ENCODE measurements at places on chromosomes 1 and 21. TPM values are rescaled to one million over a fixed set of nuclear protein-coding genes. Genes with fewer than 3 reads are reported as not detected.

- DNase-seq: no peak
These were observed 158.4 kb downstream of the GDAP2 start for GRCh38 chr1:117770981-117771531.

- DNase-seq: no peak
These were observed 105.2 kb upstream of the GADD45A start for GRCh38 chr1:67579623-67580394.

DNA sequence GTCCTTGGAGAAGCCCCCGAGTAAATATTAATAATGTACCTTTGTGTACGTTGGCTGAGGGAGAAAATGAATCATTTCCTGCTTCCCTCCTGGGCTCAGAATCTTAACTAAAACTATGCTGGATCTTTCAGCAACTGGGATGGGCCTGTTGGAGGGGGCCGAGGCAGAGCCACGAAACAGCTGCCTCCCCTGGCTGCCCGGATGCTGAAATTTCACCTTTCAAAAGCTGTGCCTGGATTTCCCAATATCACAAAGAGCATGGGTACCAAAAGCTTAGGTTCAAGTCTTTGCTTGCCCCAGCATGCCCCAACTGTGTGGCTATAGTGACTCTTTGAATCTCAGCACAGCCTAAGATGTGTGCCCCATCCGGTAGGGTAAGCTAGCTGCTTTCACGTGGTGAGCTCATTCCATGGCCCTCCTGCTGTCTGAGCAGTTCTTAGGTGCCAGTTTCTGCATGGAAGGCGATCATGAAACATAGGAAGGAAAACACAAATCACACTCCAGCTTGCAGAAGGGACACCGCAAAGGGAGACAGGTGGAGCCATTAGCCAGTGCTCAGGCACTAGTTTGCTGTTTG lies 473.5 kb downstream of the PTPRU start:
- peak; percentile 84 for DNase-seq

- no peak for DNase-seq
These were observed 50.6 kb upstream of the CNTN2 start for GRCh38 chr1:204992201-204992997.

GRCh38 chr1:4621646-4622045 lies 32.8 kb upstream of the AJAP1 start:
- no peak for DNase-seq

DNA sequence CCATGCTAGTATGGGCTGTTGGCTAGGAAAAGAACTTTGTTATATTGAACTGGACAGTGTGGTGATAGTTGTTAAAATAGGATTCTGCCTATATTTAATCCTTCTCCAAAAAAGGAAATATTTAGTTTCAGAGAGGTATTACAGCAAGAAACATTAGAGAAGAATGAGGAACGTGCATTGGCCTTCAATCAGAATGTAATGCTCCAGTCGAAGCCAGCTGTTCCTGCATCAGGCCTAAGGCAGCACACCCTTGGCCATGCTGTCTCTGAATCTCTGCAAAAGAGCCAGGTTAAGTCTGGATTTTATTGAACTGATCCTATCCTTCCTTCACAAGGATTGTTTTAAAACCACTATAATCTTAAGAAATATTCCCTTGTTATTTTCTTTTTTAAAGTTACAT lies 35.3 kb upstream of the RALGPS2 start:
- no peak for DNase-seq

DNA sequence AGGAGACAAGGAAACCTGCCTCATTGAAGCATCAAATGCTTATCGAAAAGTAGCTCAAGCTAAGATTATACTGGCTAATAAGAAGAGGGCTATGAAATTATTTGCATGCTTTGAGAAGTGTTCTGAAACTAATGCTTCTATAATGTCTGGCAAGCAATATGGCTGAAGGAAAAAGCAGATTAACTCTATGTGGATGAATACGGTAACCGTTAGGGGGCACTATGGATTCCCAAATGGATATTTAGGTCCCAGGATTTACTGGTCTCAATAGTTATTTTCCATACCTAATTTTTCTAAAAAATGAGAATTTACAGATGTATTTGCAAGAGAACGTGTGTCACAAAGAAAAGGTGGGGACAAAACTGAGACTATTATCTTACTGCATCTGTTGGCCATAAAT lies 34.6 kb upstream of the RRP15 start:
- peak; percentile 7 for DNase-seq

GRCh38 chr1:29758781-29759499 lies 522.6 kb downstream of the PTPRU start:
- DNase-seq: no peak

- peak; percentile 51 for DNase-seq
These were observed 12.9 kb downstream of the PIGM start for GRCh38 chr1:160018900-160019299.

- DNase-seq: no peak
These were observed 2.6 kb downstream of the PABPC4 start for GRCh38 chr1:39573736-39574624.

DNA sequence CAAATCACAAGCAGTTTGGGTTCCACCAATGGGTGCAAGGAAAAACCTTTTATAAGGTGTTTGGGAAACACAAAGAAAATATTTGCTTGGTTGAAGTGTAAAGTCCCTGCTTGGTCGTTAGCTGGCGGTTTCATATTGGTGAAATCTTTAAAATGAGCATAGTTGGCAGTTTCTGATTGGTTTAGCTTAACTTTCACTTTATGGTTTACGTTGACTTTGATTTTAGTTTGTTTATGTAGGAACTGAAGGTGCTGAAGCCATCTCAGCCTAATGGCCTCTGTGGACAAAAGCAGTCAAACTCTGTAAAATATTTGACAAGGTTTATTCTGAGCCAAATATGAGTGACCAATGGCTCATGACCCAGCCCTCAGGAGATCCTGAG lies 76.6 kb upstream of the PPM1J start:
- no peak for DNase-seq

- DNase-seq: no peak
These were observed 8.9 kb upstream of the DHRS3 start for GRCh38 chr1:12626888-12627287.

DNA sequence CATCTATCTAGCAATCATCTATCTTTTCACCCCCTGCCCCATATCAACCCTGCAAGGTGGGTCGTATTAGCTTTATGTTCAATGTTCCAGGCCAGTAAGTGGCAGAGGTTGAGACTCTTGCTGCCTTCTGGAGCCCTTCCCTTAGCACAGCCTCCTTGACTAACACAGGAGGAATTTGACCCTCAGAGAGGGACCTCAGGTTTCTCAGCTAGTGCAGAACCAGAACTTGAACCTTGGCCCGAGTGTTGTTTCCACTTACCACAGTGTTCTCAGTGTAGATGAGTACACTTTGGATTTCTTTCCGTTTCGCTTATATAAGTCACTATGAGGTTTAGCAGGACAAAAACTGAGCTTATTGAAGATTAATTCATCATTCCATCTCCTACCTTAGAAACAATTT lies 11.1 kb upstream of the ATF3 start:
- no peak for DNase-seq

DNA sequence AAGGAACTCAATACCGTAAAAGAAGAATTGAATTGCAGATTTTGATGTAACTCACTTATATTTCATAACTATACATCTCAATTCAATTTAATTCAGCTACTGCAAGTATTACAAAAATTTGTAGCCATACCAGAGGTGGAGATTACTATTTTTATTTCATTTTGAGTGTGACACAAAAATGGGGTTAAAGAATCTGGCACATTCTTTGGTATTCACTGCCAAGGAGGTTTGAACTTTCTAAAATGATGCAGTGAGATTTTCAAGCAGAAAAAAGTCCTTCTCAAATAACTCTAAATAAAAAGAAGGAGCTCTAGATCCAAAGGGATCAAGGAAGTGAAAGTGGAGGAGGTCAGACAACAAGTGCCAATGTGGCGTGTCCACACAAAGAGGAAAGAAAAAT lies 569.0 kb downstream of the DPYD start:
- DNase-seq: no peak

DNA sequence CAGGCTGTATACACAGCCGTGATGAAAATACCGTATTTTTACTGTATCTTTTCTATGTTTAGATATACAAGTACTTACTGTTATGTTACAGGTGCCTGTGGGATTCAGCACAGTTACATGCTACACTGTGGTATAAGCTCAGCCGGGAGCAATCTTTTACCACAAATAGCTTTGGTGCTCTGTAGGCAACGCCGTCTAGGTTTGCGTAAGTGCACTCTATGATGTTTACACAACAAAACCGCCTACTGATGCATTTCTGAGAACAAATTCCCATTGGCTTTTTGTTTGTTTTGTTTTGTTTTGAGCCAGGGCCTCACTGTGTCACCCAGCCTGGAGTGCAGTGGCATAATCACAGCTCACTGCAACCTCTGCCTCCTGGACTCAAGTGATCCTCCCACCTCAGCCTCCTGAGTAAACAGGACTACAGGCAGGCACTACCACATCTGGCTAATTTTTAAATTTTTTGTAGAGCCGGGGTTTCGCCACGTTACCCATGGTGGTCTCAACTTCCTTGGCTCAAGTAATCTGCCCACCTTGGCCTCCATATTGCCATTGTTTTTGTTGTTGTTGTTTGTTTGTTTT lies 81.0 kb downstream of the SCCPDH start:
- DNase-seq: no peak

- DNase-seq: no peak
These were observed 218.1 kb upstream of the PKN2 start for GRCh38 chr1:88466011-88466410.

GRCh38 chr1:42431514-42431913 lies 24.3 kb downstream of the ZMYND12 start:
- no peak for DNase-seq

DNA sequence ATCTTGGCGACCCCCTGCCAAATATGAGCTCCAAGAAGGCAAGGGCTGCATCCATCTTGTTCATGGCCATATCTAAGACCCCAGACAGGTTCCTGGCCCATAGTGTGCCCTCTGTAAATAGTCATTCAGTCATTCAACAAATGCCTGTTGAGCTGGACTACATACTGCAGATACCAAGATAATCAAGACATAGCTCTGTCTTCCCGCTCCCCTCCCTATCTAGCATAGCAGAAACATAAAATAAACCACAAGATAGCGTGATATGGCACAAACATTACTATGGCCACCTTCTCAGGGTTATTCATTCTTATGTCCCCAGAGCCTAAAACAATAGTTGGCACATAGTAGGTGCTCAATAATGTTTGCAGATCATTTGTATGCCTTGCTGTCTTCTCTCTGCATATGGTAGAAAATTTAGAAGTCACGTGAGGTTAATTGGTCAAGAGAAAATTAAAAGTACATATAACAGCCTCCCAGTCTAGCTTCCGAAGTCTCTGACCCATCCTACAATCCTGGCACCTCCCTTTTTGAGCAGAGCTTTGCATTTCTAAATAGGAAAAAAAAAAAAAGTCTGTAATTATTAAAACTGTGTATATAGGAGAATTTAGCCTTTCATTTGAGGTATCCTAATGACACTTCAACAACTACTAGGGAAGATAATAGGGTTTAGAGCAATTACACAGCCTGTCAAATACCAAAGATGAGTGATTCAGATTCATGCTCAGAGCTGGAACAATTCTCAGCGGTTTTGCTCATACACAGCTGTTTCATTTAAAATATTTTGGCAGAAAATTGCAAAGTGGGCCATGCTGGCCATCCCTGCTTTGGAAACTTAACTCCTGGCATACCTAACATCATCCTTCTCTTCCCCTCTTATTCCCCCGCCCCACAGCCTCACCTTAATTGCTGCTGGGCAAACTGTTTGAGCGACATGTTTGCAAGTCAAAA lies 219.0 kb downstream of the KAZN start:
- DNase-seq: no peak

GRCh38 chr1:160608057-160608456 lies 28.8 kb upstream of the CD84 start:
- no peak for DNase-seq

- no peak for DNase-seq
These were observed 2.8 kb downstream of the PRRX1 start for GRCh38 chr1:170666541-170667254.

- DNase-seq: peak; percentile 38
These were observed 118.1 kb upstream of the GADD45A start for GRCh38 chr1:67566803-67567377.

DNA sequence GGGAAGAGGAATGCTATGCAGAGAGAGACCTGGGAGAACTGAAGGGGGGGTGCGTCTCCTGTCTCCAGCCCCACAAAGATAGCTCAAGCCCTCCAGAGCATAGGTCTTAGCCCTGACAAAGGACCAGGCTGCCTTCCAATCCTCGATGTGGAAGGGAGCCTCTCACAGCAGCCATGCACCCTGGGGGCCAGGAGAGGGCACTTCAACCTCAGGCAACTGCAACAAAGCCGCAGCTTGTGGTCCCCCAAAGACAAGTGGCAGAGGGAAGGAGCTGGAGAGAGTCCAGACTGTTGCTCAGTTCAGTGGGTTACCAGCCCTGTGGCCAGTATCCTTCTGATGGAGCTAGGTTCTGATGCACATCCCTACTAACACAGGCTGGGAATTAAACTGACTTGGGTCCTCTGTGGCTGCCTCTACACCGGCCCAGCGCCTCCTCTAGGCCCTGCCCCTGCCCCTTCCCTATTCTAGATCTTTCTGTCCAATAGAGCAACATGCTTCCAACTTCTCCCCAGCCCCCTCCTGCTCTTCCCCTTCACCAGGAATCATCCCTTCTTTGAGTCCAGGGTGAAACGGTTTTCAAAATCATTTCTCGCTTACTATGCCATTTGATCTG lies 100.7 kb upstream of the SPATA6 start:
- DNase-seq: peak; percentile 77

DNA sequence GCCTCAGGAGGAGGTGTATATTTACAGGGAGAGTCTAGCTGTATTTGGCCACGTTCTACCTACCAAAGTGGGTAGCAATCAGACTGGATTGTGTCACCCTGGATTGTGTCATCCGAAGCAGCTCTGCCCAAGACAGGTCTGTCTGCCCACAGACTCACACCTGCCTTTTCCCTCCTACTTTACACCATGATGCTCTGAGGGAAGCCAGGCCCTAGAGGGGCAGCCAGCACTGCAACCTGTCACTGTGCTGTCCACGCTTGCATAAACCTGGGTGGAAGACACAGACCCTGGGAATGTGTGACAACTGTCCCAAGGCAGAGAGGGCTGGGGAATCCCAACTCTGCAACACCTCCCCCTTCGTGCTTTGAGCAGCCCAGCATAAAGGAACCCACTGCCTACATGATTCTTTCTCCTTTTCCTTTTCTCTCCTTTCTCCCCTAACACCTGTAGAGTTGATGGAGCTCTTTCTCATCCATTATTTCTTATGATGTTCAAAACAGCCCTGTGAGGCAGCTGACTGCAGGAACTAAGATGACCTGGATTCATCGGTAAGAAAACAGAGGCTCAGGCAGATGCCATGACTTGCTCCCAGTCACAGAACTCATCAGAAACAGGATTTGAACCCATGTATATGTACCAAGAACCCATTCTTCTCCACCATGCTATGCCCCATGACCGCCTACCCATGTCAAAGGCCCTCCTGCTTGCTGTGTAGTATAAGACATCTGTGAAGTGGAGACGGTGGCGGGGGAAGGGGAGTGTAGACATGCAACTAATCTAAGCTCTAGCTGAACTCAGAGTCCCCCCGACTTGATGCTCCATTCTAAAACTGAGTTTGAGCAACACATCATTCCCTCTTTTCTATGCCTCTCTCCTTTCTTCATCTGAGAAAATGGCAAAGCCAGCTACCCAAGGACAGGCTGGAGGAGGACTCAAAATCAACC lies 55.9 kb downstream of the ITPKB start:
- no peak for DNase-seq

RIPK4 gene
- total RNA-seq: 39.5 TPM

FBXO2 gene
- total RNA-seq: 1.4 TPM

TRIM67 gene
- 0.17 TPM for total RNA-seq

UBE2U gene
- not detected for total RNA-seq

PEAR1 gene
- 0.06 TPM for total RNA-seq

SNIP1 gene
- total RNA-seq: 28.2 TPM

NR5A2 gene
- 0.23 TPM for total RNA-seq

TSSK3 gene
- total RNA-seq: 1.9 TPM

DYRK3 gene
- 15.8 TPM for total RNA-seq

NCAM2 gene
- 2.6 TPM for total RNA-seq

All from Daoy (cell line).